ENCODE measurements at places on chromosomes 11 and 22.

DNA sequence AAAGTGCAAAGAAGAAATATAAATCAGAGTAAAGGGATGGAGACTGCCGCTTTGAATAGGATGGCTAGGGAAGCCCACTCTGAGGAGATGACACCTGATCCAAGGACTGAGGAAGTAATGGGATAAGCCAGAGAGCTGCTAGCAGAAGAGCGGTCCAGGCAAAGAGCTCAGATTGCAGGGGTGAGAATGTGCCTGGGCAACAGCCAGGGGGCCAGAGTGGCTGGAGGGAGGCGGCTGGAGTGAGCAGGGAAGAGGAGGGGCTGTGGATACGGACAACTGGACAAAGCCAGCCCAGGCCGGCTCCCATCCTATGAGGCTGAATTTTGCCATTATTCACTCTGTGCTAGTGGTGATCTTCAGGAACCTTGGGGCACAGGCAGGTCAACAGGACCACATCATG, 360.3 kb upstream of the SYN3 start:
- DNase-seq, result no peak

- DNase-seq, result no peak
Measured at GRCh38 chr22:36925388-36926290, 12.2 kb downstream of the CSF2RB start.

- peak; percentile 78 for DNase-seq
Measured at GRCh38 chr11:762421-763072, 14.7 kb downstream of the GATD1 start.

GRCh38 chr22:22883090-22883727, 4.4 kb upstream of the IGLL5 start:
- no peak for DNase-seq

DNA sequence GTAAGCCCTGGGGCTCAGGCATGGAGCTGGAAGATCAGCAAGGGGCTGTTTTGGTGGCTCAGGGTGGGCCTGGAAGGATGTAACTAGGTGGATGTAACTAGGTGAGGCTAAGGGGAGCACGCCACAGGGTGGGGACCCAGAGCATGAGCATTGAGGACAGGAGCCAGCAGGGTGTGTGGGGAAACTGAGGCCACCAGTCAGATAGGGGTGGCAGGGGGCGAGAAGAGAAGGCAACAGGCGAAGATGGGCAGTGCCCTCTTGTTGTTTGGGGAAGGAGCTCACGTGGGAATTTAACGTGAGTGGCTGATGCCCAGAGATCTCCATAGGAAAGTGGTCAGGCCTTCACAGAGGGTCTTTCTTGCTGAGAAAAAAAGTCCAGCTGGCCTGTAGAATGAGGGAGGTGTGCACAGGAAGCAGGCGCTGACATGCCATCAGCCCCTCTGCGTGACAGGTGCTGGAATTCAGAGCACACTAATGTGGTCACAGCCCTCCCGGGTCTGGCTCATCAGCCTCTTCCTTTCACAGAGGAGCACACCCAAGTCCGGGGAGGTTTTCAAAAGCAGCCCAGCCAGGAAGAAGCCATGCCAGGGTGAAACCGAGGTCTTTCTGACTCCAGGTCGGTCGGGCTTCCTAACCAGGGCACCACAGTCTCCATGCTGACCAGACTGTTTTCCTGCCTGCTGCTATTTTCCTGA, 54.6 kb upstream of the PAX6 start:
- no peak for DNase-seq

GRCh38 chr11:12556155-12556554, 118.1 kb upstream of the TEAD1 start:
- DNase-seq, result peak; percentile 33

DNA sequence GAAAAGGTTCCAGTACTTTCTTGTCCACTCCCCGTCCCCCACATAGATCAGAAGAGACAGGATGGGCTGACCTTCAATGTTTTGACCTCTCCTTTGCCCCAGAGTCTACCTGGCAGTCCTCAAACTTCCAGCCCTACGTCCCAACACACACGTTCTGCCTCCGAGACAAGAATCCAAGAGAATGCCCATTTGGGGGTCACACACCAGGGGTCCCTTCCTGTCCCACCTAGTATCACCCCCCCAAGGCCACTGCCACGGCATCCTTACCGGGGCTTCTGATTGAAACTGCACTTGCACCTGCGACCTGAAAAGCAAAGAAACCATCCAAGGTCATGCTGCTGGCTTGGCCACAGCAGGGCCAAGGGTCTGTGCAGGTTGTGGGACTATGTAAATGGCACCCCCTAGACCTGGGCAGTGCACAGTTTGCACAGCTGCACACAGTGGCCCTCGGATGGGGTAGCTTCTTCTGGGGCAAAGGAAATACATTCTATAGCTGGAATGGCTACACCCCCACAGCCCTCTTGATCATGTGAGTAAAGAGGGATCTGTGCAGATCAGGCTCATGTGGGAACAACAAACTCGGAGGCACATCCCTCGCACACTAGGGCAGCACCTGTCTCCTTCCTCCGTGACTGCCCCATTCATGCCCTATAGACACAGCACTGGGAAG, 16.5 kb upstream of the FXYD2 start:
- no peak for DNase-seq

DNA sequence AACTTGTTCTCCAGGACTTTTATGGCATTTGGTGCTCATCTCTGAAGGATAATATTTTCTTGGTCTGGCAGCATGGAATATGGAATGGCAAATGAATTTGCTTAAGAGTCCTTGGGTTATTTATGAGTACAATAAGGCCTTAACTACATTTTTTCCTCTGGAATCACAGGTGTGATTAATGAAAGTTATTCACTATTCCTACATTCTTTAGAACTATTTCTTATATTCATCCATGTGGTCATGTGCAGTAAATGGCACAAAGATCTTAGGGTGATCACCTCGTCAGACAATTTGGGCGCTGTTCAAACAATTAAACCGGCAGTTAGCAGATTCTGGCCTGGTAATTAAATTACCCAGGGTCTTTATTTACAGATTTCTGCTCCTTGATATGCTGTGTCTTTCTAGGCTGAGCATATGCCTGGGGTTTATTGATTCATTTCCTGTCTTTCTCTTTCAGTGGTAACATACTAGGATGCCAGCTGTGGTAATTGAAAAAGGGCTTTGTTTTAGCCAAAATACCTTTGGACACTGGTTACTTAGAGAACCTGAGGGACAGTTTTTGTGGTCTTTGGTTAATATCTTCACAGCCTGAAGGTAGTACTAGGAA, 31.6 kb downstream of the SIK2 start:
- DNase-seq, result peak; percentile 62

DNA sequence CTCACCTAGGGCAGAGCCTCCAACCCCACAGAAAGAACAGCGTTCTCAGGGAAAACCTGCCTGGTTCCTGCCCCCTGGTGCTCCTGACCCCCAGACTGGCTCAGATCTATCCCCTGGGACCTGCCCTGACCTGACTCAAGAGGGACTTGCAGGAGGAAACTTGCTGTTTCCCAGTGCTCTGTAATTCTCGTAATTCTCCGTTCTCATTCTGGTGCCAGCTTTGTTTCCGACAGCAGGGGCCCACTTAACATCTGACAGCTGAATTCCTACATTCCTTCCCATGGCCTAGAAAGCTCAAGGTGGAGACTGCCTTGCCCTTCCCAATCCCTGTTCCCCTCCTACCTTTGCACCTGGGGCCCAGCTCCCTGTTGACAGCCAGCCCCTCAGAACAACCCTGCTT, 12.5 kb upstream of the CSF2RB start:
- no peak for DNase-seq

- DNase-seq, result peak; percentile 47
Measured at GRCh38 chr22:24037851-24038765, 27.0 kb downstream of the CABIN1 start.

GRCh38 chr22:46908641-46909107, 146.2 kb downstream of the TBC1D22A start:
- no peak for DNase-seq

DNA sequence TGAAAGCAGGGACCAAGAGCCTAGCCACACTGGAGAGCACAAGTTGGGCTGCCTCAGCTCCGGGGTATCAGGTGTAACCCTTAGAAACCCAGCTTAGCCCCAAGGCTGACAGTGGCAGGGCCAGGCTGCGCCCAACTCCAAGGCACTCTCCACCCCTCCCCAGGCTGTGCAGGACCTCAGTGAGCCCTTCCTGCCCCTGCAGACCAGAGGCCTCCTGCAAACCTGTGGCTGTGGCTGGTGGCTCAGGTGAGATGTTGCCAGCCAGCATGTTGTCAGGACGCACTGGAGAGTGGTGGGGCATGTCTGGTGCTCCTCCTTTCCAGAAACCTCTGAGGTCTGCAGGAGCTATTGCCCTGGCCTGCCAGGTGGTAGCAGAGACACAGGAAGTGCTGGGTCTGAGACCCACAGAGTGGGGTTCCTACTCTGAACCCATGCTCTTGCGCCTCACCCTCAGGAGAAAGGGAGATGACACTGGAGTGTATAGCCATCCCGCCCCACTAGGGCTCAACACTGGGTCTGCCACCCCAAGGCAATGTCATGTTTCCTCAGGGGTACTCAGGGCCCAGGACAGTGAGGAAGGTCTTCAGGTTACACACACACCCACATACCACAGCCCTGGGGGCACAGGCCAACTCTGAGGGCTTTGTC, 2.4 kb upstream of the SCARF2 start:
- DNase-seq, result no peak

GRCh38 chr11:130719220-130719915, 196.9 kb downstream of the SNX19 start:
- peak; percentile 21 for DNase-seq

Data from renal cortical epithelial cell (primary cell).